ENCODE measurements at places on chromosomes 7 and 10.

- no peak for DNase-seq
Measured at GRCh38 chr10:6136215-6137201, 47.7 kb downstream of the RBM17 start.

DNA sequence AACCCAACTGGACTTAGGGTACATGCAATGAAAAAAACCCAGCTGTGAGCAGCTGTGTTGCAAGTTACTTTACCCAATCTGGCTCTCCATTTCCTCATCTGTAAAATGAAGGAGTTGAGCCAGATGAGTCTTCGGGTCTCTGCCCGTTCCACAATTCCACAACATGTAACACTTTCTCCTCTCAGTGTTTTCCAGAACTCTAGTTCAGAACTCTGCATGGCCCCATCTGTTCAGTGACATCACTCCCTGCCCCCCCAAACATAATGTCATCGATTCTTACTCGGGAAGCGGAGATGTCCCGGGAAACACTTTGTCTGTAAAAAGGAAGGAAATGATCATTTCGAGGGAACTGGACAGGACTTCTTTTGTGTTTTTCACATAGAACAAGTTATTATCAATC lies 2.5 kb downstream of the SH3PXD2A start:
- no peak for DNase-seq

- no peak for DNase-seq
Measured at GRCh38 chr10:42970451-42971250, 106.2 kb upstream of the RET start.

DNA sequence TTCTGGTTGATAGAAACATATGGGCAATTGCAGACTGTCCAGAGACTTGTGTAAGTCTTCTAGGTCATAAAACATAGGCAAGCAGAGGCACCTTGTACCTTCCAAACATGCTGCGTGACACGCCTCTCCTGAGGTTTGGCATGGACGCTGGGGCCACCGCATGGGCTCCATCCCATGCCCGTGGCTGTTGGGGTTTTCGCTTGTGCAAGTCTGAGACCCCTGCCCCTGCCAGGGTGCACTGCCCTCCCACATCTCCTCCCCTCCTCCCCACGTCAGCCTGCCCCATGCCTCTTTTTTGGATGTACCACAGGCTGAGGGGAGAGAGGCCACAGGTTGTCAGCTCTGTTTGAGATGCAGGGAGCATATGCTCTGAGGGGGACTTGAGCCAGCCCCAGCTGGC lies 19.0 kb downstream of the EIF3B start:
- DNase-seq = no peak

- DNase-seq = no peak
Measured at GRCh38 chr10:5620223-5620721, 46.1 kb downstream of the ASB13 start.

GRCh38 chr10:75512203-75512933 lies 80.9 kb downstream of the LRMDA start:
- no peak for DNase-seq

DNA sequence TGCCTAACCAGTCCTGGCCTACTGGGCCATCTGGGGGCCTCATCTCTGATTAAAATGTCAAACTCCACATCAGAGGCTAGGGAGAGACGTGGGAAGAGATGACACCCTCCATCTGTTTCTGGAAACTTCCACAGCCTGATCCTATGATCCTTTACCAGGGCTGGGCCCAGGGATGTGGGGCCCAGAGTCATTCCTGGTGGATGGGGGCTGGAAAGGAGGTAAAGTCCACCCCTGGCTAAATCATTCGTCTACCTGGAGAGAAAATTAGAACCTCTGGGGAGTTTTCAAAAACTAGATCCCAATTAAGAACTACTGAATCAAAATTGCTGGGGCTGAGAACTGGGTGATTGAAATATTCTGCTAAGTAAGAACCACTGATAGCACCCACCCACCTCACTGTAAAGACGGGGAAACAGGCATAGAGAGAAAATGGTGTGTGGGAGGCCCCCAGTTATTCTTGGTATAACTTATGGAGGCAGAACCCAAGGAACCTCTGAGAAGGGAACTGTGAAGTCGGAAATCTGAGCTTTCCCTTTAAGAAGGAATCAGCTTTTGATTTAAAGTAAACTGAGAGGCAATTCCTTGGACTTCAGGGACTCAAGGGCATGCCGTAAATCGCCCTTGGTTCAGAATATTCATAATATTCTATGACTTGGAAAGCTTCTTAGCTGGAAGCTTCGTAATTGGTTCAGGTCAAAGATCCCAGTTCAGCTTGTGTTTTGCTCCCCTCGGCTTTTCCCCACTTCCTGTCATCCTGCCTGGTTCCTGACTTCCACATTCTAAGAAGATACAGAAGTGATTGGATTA lies 53.1 kb downstream of the PRKAG2 start:
- DNase-seq = no peak

GRCh38 chr10:132071667-132072066 lies 5.9 kb downstream of the JAKMIP3 start:
- DNase-seq = no peak

GRCh38 chr10:129078346-129078745 lies 388.7 kb upstream of the MGMT start:
- DNase-seq = no peak

DNA sequence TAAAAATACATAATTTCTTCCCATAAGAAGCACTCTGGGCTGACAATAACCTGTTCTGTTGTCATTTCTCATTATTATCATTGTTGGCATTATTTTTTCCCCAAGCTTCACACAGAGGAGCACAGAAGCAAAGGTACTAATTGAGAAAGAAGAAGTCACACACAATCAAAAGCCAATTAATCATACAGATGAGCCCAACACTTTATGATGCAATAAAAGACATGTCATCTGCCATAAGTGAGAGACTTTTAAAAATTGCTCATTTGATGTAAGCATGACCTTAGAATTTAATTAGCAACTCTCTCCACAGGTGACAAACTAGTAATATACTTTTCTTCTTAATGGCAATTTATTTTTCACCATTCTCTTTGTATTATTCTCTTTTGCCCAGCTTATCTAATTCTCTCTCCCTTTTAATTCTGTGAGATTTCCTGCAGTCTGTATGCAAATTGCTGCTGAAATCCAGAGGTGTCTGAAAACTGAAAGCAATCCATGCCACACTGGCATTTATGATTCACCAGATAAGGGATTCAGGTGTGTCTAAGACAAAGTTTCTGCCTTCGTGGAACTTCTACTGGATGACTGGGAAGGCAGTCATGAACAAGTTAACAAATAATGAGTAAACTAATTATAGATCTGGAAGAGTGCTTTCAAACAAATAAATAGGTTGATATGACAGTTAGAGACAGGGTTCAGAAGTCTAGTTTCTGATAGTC lies 203.5 kb downstream of the CHCHD3 start:
- DNase-seq = no peak

DNA sequence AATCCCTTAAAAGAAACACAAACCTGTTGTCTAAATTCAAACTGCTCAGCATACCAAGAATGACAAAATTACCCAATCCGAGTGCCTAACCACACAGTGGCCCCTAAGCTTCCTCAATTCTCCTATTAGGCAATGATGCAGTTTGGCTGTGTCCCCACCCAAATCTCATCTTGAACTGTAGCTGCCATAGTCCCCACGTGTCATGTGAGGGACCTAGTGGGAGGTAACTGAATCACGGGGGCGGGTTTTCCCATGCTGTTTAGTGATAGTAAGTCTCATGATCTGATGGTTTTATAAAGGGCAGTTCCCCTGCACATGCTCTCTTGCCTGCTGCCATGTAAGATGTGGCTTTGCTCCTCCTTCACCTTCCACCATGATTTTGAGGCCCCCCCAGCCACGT lies 21.9 kb downstream of the PSAP start:
- DNase-seq = no peak

DNA sequence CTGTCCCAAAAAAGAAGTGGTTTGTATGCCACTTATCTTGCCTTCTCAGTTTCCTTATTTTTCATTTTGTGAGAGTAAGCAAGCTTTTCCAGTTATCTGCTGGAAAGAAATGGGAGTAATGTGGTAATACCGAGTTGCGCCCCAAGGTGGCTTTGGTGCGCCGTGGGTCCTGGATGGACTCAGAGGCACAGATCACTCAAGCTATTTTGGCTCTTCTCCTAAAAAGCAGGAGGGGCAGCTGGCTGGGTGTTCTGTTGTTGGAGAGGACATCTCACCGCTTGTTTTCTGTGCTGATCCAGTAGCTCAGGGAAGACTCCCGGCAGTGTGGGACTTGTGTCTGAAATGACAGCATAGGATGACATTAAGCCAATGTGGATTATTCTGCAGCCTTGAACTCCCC lies 16.4 kb downstream of the PRKRIP1 start:
- DNase-seq = no peak

GRCh38 chr10:61793760-61794703 lies 107.5 kb upstream of the ARID5B start:
- no peak for DNase-seq

- no peak for DNase-seq
Measured at GRCh38 chr7:128389085-128389617, 20.6 kb downstream of the IMPDH1 start.

DNA sequence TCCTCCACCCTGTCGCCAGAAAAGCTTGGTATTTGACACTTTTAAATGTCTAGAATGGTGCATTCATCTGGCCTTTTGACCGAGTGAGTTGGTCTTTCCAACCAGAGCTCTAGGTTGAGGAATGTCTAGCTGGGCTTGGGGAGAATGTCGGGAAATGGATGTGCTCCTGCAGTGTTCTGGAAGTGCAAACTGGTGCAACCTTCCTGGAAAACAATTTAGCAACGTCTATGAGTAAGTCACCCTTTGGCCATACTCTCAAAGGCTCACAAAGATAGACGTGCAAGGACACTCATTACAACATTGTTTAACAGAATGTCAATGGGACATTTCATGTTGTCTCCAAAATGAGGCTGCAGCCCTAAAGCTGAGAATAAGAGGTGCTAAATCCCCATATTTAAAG lies 12.2 kb upstream of the NMT2 start:
- DNase-seq = no peak

GRCh38 chr10:131437556-131438475 lies 126.3 kb upstream of the TCERG1L start:
- no peak for DNase-seq

GRCh38 chr10:27947540-27947939 lies 51.3 kb downstream of the ODAD2 start:
- DNase-seq = no peak

- DNase-seq = no peak
Measured at GRCh38 chr10:7130191-7130911, 280.5 kb downstream of the SFMBT2 start.

DNA sequence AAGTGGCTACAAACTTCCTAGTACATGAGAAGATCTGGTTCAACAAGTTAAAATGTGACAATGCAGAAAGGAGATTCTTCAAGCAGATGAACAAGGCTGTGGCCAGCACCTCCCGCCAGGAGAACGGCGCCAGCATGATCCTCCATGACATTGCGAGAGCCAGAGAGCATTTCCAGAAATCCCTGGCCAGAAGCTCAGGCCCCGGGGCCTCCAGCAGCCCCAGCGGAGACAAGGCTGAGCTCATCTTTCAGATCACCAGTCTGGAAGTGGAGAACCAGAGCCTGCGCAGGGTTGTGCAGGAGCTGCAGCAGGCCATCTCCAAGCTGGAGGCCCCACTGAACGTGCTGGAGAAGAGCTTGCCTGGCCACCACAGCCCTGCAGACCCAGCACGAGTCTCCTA lies 40.1 kb upstream of the ZNF273 start:
- DNase-seq = no peak

GRCh38 chr10:26987851-26988250 lies 112.4 kb downstream of the ANKRD26 start:
- no peak for DNase-seq

DNA sequence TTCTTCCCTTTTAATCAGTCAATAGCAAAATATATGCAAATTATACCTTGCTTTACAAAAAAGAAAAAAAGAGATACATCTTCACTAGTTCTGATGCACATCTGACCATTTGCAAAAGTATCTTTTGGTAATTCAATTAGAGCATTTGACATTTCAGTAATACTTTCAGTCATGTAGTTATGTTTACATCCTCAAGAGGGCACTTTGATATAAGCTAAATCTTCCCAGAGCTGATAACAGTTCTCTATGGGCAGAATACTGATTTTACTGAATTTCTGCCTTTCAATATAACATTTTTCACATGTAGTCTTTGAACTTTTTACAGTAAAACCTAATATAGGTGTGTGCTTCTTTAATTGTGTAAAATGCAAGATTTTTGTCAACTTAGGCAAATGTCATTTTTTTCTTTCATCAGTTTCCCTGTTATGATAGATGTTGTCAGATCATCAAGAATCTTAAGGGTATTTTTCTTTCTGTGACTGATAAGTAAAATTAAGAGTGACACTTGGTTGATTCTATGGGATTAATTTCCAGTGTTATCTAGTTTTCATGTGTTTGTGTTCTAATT lies 703.5 kb upstream of the SEMA3D start:
- no peak for DNase-seq

- no peak for DNase-seq
Measured at GRCh38 chr10:47054974-47055373, 143.7 kb downstream of the PTPN20 start.

GRCh38 chr7:45581271-45581780 lies 7.2 kb downstream of the ADCY1 start:
- DNase-seq = no peak

DNA sequence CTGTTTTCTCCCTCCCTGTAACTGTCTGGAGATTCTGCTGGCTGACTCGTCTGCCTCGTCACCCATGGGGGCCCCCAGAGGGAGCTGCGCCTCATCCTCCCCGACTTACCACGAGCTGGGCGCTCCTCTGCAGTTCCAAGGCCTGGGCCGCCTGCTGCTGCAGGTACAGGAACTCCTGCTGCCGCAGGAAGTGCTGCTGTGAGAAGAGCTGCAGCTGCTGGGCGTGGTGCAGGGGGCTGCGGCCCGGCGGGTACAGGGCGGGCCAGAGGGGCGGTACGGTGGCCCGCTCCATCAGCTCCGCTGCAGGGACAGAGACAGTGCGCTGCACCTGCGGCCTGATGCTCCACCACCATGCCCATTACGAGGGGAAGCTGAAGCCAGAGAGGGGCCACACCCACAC lies 47.7 kb downstream of the TNRC18 start:
- no peak for DNase-seq

GRCh38 chr10:6140141-6140841 lies 51.5 kb downstream of the RBM17 start:
- DNase-seq = no peak

- DNase-seq = no peak
Measured at GRCh38 chr7:136976504-136977251, 108.2 kb downstream of the CHRM2 start.

GRCh38 chr7:103348452-103348851 lies 1.0 kb downstream of the PSMC2 start:
- no peak for DNase-seq

DNA sequence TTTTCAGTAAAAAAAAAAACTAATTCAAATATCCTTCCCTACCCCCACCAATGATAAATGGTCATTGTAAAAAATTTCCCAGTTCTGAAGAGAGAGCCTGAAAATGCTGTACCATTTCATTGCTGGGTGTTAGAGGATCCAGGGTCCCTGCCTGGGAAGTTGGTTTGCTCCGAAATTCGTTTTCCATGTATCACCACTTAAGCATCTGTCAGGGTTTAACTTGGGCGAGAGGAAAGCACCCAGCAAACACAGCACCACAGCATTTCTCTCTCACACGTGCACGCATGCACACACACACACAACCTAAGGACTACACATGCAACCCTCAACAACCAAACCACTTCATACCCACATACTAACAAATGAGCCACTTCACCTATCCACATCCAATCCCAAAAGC lies 42.1 kb upstream of the EMX2 start:
- DNase-seq = no peak

- DNase-seq = no peak
Measured at GRCh38 chr7:54841772-54842697, 83.0 kb upstream of the SEC61G start.

All from stimulated activated CD8-positive, alpha-beta memory T cell treated with anti-CD3 and anti-CD28 coated beads, Interleukin-7, amount 100 ng/mL, for 4 hours (primary cell).